ENCODE measurements at places on chromosomes 1 and 21.

DNA sequence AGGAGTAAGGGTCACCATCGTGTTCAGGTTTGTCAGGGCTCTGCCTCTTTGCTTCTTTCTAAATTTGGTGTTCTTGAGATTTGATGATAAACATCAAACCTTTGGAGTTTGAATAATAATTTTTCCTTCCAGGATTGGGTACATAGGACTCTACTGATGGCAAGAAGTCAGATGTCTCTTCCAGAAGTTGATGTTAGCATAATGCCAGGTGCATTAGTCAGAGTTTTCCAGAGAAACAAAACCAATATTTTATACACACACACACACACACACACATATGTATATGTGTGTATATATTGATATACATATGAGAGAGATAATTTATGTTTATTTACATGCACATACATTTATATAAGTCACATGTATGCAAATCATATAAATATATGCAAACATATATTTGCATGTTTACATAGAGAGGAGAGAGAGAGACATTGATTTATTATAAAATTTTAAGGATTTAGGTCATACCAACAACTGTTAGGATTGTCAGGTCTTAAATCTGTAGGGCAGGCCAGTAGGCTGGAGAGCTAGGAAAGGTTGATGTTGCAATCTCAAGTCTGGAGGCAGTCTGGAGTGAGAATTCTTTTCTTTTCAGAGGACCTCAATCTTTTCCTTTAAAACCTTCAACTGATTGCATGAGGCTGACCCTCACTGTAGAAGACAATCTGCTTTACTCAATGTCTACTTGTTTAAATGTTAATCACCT lies 199.2 kb downstream of the HLX start:
- no peak for DNase-seq

DNA sequence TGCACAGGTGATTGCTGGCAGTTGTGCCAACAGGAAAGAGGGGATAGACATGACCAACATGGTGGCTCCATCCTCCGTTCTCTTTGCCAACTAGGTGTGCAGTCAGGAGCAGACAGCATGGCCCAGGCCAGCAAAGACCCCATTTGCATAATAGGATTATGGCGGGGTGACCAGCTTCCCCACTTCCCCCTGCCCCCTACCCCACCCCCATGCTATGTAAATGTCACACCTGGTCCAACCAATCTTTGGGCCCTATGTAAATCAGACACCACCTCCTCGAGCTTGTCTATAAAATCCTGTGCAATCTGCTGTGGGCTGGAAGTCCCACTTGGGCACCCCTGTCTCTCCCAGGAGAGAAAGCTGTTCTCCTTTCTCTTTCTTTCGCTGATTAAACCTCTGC lies 146.0 kb downstream of the SLC30A10 start:
- no peak for DNase-seq

DNA sequence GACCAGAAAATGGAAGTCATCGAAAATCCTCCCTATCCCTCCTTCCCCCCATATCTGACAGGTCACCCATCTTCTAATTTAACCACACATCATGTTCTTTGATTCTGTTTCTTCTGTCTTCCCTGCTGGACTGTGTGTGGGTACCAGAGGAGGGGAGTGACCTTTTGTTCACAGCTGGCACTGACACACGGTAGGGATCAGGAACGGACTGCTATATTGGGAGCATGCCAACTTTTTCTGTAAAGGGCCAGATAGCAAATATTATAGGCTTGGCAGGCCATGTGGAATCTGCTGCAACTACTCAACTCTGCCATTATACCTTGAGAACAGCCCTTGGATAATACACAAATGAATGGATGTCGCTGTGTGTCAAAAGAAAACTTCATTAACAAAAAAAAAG lies 7.5 kb upstream of the TOMM20 start:
- DNase-seq, result no peak

GRCh38 chr1:30027247-30027646 lies 696.1 kb downstream of the MATN1 start:
- DNase-seq, result no peak

DNA sequence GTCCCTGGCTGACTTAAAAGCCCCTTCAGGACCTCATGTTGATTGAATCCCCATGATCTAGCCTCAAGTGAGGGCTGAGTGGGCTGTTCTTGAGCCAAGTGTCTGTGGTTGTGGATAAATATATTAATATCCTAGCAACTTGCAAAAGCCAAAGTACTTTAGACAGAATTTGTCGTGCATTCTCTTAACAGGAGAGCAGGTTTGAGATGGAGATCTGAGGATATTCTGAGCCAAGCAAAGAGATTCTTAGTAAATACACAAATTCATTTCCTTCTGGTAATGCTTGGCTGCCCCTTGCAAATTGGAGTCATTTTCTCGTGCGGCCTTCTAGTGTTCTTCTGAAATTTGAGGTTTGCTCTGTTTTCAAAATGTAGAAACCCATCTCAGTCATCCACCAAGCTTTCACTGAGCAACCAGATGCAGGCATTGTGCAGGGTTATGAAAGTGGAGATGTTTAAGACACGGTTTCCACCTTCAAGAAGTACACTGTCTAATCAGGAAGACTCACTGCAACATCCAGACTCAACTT lies 242.1 kb upstream of the JUN start:
- no peak for DNase-seq

DNA sequence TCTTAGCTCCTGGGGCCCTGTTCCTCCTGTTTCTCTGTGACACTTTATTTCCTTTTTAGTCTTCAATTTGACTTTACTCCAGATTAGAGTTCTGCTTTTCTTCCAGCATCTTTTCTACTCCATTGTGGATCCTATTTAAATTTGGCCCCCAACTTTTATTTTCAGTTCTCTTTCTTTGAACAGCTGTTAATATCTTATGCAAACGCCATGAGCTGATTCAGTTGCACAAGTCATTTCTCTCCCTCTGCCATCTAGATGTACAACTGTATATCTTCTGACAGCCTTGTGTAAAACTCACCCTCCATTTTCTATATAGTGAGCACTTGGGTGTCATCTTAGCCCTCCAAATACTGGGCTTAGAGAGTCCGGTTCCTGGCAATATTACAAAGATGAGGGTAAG lies 42.2 kb downstream of the SPATA17 start:
- no peak for DNase-seq

- DNase-seq, result no peak
Measured at GRCh38 chr1:28456078-28456477, 49.8 kb upstream of the RCC1 start.

DNA sequence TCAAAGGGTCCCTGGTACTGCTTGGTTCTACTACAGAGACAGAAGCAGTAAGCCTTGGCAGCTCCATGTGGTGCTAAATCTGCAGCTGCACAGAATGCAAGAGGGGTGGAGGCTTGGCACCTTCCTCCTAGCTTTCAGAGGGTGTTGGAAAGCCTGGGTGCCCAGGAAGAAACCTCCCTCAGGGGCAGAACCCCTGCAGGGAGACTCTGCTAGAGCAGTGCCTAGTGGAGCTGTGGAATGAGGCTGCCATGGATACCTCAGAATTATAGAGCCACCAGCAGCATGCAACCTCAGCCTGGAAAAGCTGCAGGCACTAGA lies 76.2 kb upstream of the TLR5 start:
- DNase-seq, result no peak

DNA sequence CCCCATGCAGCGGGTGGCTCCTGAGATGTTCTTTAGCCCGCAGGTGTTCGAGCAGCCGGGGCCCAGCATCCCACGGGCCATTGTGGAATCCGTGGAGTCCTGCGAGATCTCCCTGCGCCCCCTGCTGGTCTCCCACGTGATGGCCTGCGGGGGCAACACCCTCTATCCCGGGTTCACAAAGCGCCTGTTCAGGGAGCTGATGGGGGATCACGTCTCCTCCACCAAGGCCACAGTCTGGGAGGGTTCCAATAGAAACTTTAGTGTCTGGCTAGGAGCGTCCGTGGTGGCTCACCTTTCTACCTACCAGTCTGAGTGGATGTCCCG lies 71.0 kb downstream of the ACTL8 start:
- no peak for DNase-seq

GRCh38 chr1:215128504-215128903 lies 46.0 kb downstream of the KCNK2 start:
- DNase-seq, result no peak

- DNase-seq, result no peak
Measured at GRCh38 chr1:2299131-2299627, 71.1 kb downstream of the SKI start.

DNA sequence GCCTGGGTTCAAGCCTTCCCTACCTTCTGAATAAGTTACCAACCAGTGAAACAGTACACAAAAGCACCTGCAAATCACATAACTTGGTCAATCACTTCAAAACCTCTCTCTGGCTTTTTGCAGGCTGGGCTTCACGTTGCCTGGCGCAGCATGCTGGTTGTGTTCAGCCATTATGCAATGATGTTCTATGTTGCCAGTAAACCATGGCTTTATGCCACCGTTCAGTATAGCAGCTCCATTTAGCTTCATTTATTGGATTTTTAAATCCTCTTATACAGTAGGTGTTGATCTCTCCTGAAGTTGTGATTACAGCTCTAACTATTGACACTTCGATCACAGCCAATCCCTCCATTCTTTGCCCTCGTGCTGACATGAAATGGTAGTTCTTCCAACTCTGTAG lies 233.6 kb upstream of the PTBP2 start:
- no peak for DNase-seq

- no peak for DNase-seq
Measured at GRCh38 chr1:207925210-207925609, 14.3 kb upstream of the CD34 start.

DNA sequence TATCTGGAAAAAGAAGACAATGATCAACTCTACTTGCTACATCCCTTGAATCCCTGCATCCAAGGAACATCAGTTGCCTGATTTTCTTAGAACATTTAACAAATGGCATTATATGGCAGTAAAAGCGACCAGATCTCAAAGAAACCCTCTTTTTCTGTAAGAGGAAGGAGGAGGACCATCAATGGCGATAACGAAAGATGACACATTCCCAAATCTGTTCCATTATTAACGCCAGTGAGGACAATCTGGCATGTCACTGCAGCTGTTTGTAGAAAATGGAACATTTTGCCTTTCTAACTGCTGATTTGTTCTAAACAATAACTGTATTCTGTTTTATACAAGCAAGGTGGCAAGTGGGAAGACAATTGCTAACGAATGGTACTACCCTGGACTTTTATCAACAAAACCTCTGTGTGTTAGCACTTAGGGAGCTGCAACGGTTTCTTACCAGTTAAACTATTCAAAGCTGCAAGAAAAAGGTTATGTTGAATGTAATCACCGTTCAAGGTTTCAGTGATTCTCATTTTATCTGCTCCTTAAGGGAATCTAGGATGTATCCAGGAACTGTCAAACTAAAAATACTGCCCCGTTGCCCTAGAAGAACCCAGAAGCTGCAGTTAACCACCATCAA lies 251.9 kb downstream of the SDCCAG8 start:
- no peak for DNase-seq

GRCh38 chr1:174301295-174302077 lies 142.2 kb downstream of the RABGAP1L start:
- DNase-seq, result no peak

GRCh38 chr21:42102076-42102475 lies 31.0 kb downstream of the UMODL1 start:
- no peak for DNase-seq

- no peak for DNase-seq
Measured at GRCh38 chr1:46622344-46622743, 5.7 kb upstream of the MOB3C start.

- no peak for DNase-seq
Measured at GRCh38 chr1:215421744-215422143, 145.4 kb upstream of the KCTD3 start.

DNA sequence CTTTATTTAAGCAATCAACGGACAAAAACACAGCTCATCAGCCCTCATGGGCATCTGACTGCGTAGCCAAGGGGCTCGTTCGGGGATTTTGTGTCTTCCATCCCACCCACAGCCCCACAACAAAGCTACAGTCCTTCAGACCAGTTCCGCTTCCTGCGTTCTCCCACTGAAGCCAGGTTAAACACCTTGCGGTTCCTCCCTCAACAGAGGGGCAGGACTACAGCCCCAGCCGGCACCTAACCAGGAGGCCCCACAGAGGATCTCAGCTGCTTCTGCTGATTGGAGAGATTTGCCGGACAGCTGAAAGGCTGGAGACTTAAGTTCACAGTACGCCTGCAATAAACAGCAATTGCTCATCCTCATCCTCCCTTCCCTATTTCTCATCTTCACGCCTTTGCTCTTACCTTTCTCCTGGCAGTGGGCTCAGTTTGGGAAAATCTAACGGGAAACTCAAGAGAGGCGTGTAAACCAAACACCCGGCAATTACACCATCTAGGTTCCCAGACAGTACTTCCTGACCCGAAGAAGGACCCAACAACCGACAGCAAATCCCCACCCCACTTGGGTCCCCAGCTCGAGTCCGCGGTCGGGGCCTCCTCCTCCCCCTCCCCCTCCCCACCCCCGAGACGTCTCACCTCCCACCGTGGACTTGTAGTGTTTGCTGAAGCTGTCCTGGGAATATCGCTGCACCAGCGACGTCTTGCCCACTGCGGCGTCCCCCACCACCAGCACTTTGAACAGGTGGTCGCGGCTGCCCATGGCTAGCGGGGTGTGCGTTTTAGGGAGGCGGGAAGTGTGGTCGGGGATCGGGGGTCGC lies 876 bp downstream of the RAB29 start:
- DNase-seq, result peak; percentile 42

Measured in effector memory CD8-positive, alpha-beta T cell (primary cell).